T-helper 2 cell (primary cell): ENCODE measurements at places on chromosomes 3 and 15.

- DNase-seq = no peak
Measured at GRCh38 chr3:8972639-8973038, 9.4 kb upstream of the RAD18 start.

DNA sequence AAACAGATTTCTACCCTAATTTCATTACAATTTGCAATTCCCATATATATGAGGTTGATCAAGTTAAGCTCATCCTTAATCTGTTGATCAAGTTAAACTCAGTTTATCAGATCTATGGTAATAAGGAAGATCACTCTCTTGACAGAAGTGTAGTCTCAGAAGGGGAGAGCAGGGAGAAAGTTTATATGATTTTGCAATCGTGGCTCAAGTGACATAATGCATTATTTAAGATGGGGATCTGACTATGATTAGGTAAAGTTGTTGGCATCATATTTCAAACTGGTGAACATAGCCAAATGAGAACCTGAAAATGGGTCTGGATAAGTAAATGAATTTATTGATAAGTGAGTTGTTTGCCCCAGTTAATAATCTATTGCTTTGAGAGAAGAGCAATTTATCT, 995.3 kb downstream of the OTOL1 start:
- no peak for DNase-seq

DNA sequence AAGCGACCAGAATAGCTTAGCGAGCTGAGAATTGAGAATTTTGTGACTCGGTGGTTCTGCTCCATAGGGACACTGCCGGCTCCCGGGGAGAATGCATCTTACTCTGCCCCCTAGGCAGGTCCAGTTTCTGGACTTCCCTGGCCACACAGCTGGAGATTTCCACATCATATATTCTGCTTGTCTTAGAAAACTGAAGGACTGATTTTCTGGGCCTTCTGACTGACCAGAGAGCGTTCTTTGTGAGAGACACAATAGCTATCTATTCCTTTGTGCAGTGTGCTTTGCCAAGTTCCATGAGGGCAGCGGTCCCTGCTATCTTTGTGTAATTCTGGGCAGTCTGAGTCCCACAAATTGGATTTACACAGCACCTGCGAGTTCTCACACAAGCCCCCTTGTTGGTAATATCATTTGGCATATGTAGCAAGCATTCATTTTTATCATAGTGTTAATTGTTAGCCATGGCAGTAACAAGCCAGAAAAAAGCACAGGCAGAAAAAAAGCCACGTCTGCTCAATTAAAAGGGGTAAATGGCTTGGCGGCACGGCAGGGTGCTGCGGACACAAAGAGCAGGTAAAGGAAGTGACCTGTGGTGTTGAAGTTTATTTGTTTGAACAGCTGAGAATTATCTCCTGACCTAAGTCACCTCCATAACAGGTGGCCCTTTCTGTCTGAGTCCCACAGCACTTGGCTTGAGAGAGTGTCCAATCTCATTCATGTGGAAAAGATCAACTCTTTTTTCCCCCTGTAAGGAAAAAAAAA, 688.7 kb downstream of the TUSC7 start:
- DNase-seq = no peak

DNA sequence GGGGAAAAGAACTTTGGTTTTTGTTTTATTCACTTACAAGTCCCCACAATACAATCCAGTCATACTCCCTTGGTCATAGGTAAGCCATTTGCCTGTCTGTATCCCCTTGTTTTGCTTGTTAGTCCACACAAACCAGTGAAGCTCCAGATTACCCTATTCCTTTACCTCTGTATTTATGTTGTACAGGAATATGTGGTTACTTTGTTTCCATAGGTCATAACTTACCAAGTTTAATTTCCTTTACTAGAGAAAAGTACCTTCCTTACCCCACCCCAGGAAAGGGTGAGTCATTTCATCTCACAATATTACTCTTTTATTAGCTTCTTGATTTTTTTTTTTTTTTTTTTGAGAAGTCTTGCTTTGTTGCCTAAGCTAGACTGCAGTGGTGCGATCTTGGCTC, 113.4 kb upstream of the LRRFIP2 start:
- no peak for DNase-seq

GRCh38 chr3:111761309-111761795, 97.7 kb upstream of the PHLDB2 start:
- DNase-seq = no peak
